ENCODE measurements at places on chromosomes 3 and 15.

DNA sequence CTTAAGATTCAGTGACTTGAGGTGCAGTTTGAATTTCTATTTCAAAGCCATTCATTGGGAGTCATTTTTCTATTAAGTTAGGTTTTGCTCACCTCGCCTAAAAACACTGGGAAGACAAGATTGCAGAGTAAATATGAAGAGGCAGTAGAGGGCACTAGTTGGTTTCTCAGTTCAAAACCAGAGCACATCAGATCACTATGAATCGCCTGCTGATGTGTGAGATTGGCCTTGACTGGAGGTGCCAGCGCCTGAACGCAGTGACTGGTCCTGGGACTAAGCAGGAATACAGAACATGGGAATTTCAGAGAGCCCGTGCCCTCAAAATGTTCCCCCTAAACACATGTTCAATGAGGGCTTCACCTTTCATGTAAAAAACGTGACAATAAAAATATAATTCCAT lies 229.0 kb downstream of the ITPR1 start:
- DNase-seq, result no peak

DNA sequence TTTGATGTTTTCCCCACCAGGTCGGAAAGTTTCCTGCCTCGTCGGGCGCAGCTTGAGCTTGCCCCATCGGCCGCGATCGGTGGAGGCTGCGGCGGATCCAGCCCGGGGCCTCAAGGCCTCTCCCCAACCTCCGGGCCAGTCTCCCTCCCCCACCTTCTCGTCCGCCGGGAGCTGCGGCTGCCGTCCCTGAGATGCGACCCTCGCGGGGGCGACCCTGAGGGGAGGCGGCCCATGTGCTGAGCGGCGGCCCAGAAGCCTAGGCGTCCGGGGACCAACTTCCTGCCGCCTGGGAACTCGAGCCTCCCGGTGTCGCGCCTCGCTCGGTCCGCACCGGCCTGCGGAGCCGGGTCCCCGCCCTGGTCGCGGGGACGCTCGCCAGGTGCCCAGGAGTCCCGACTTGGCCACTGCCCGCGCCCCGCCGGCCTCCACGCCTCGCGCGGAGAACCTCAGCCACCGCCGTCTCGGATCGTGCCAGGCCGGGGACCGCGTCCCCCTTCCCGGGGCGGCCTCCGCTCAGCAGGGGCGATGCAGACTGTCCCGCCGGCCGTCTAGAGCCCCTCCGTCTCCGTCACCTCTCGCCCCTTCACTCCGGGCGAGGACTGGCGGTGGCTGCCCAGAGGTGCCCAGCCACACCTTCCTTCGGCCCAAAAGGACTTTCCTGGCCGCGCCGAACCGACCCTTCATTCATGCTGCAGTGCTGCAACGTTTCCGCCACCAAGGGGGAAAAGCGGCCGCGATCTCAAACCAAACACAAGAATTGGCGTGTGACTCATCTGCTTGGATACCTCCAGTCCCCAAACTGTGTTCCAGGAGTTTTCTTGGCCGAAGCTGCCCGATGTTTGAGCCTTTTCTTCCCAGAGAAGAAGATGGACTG lies 656 bp downstream of the SLMAP start:
- no peak for DNase-seq

- no peak for DNase-seq
Measured at GRCh38 chr3:13110678-13111116, 37.5 kb upstream of the IQSEC1 start.

DNA sequence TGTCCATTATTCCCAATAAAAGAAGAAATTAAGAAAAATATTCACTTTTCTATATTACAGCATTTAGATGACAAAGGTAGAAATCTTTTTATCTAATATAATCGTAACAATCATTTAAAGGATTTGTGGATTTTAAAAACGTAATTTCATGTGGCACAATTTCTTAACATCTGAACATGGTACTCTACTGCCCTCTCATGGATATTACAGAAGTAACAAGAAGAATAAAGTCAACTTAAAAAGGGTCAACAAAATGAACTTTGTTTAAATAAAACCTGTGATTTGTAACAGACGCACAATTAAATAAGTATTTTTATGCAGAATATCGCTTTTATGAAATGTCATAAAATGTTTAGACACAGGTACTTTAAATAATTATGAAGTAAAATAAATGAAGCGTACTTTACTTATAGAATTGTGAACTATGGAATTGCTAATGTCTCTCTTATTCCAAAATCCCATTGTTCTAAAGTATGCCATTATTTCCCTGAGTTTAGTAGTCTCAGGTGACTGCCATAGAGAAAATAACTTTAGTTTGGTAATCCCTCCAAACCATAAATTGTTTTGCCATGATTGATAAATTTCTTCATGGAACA lies 366.8 kb upstream of the ZNF385D start:
- DNase-seq, result no peak

DNA sequence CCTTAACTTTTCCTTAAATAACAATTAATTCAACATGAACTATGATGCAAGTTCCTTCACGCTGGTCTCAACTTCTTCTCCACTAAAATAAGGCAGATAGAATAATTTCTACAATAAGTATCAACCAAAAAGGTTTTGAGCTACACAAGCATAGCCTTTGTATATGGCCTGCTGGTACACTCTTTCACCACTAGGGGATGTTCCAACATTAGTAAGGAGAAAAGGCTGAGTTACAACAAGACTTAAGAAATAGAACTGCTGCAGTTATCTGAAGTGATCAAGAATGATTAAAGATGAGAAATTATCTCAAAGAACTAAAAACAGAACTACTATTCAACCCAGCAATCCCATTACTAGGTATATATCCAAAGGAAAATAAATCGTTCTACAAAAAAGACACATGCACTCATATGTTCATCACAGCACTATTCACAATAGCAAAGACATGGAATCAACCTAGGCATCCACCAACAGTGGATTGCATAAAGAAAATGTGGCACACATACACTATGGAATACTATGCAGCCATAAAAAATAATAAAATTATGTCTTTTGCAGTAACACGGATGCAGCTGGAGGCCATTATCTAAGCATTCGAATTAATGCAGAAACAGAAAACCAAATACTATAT lies 14.4 kb downstream of the ATP13A3 start:
- DNase-seq, result no peak

GRCh38 chr15:80744826-80745225 lies 34.3 kb upstream of the CEMIP start:
- DNase-seq, result no peak

DNA sequence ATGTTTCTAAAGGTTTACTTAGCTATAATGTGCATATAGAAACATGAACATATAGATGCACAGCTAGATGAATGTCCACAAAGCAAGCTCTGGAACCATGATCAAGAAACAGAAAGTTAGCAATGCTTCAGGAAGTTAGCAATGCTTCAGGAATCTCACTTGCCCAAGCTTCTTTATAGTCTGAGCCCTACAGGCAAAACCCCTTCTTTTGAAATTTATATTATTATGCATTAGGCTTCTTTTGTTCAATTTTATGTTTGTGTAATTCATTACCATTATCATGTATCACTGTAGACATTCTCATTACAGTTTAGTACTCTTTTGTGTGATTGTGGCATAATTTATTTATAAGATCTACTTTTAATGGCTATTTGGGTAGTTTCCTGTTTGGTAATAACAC lies 286.4 kb upstream of the BCHE start:
- no peak for DNase-seq

DNA sequence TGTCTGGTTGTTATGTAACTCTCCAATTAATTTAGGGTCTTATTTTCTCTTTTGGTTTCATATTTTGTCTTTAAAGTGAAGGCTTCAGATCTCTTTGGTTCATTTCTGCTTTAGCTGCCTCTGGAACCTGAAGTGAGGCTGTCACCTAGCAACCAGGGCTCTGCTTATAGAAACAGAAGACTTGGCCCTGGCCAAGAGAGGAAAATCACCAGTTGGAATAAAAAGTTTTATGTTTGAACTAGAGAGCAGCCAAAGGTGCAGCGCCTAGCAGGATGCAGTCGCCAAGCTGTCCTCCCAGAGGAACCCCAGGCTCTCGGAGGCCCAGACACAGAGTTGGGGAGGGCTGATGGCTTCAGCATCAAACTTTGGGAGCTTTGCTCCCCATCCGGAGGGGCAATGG lies 41.1 kb downstream of the LYZL4 start:
- DNase-seq, result no peak

DNA sequence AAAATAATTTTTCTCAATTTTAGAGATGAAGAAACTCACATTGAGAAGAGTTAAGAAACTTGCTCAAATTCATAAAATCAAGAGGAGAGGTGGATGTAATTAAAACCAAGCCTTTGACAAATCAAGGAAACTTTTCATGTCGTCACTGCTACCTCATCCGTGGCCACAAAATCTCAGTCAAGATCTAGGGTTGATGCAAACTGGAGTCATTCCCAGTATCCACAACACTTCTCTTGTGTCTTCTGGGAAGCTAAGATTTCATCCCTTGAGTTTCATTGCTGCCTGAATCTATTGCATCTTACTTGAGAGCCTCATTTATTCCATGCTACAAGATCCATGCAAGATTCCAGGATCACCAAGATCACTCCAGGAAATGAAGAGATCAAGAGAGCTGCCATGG lies 5.4 kb upstream of the FBN1 start:
- no peak for DNase-seq

GRCh38 chr15:42734076-42734672 lies 2.8 kb downstream of the CDAN1 start:
- no peak for DNase-seq

GRCh38 chr15:90683876-90684275 lies 33.3 kb upstream of the BLM start:
- DNase-seq, result no peak

DNA sequence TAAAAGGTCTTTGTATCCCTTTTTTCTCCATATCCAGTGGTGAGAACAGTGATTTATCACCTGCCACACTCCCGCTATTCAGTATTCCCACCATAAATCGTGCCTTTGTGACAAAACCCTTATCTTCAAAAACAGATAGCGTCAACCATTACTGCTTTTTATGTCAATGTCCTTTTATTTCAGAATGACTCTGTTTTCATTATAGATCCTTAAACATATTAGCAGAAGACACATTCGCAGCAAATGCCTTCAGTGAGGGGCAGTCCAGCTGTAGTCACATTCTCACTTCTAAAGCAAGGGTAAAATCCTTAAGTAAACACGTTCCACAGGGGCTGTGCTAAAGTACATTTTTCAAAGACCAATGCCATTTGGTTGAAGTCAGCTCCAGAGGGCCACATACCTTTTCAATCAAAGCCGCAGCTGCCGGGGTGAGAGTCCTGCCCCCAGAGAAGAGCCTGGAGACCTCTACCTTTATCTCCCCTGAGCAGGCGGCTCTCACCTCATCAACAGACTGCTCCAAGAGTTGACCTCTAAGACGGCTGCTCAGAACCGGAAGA lies 53.4 kb downstream of the PDZRN3 start:
- DNase-seq, result no peak

GRCh38 chr3:117201901-117202774 lies 492.6 kb downstream of the TUSC7 start:
- no peak for DNase-seq

DNA sequence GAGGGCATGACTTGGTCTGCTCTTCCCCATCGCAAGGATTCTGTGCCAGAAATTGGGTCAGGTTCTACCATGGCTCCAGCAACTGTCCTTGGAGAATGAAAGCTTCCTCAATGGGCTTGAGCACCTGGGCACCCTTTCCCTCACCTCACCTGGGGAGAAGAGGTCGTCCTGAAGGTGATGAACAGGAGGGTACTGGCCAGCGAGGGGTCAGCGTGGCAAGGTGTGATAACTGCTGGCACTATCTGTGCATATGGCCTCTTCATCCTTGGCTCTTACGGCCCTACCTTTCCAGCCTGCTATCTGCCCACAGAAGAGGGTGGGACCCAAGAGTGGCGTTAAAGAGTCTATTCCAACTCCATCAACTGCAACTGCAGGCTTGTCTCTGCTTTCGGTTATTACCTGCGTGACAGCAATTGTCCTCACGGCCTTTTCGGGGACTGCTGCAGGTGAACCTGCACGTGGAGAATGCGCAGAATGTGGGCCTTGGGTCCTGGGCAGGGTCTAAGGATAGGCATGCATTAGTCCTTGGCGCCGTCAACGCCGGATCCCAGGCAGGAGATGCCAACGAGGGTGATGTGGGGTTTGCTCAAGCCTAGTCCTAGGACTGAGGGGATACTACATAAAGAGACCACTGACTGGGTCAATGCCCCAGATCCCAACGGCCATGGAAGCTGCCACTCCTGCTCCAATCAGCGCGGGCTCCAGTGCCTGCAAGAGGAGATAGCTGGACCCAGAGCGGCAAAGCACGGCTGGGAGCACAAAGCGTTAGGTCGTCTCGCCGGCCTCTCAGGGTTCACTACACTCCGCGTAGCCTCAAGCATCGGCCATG lies 625 bp upstream of the RBM15B start:
- no peak for DNase-seq

DNA sequence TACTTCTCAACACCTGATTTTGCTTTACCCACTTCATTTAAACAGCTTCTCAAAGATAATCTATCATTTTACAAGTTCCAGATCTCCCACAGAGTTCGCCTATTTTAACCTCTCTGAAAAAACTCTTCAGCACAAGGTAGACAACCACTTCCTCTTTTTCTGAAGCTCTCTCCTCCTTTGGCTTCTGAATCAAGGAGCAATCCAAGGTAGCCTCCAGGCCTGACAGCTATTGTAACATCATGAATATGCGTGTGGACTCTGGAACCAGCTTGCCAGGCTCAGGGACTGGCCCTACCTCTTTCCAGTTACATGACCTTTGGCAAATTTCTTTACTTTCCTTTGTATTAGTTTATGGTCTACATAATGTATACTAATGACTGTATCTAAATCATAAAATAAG lies 405.9 kb upstream of the ZNF385D start:
- DNase-seq, result no peak

DNA sequence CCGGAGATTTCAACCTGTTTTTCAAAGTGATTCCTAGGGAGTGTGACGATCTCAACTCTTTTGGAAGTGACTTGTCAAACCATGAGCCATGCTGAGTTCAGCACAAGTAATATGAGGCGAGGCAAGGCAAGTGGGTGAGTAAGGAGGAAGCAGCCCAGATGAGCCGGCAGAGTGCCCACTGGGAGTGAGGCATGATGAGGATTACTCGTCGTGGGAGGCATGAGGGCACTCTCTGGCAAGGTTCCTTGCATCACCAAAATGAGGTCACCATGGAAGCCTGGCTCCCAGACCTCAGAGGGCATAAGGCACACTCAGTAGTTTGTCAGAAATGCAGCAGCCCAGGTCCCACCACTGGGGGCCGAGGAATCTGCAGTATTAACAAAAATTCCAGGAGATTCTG lies 636.1 kb downstream of the MAGI1 start:
- DNase-seq, result no peak

DNA sequence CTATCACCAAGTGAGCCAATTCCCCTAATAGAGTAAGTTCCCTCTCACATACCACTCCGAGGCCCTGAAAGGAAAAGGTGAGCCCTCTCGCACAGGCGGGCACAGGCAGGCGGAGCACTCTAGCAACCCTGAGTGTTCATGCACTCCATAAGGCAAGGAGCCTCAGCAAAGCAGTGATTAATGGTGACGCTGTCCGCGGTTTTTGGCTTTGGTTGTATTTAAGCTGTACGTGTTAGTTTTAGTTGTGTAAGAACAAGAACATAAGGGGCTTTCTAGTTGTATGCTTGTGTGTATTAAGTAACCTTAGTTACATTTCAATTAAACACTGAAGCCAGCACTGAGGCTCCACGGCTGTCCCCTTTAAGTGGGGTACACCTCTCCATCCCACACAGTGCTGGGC lies 33.1 kb downstream of the KLHL25 start:
- no peak for DNase-seq

Data from esophagus squamous epithelium (tissue), 5 donors.